Bladder microvascular endothelial cell (primary cell): ENCODE measurements at places on chromosomes 7 and 10. TPM values are rescaled to one million over a fixed set of nuclear protein-coding genes. Genes with fewer than 3 reads are reported as not detected.

The APBB1IP gene
- total RNA-seq: 0.06 TPM in 1 of 2 replicates, not detected in the other

The TMEM196 gene
- not detected in 2 replicates for total RNA-seq

The MUC12 gene
- not detected in 2 replicates for total RNA-seq

The KCNIP2 gene
- total RNA-seq: 0.31 and 0.65 TPM in 2 replicates

The CRHR2 gene
- total RNA-seq: not detected in 2 replicates

The CDC14C gene
- not detected in 2 replicates for total RNA-seq
